ENCODE measurements at places on chromosomes 3 and 15.

DNA sequence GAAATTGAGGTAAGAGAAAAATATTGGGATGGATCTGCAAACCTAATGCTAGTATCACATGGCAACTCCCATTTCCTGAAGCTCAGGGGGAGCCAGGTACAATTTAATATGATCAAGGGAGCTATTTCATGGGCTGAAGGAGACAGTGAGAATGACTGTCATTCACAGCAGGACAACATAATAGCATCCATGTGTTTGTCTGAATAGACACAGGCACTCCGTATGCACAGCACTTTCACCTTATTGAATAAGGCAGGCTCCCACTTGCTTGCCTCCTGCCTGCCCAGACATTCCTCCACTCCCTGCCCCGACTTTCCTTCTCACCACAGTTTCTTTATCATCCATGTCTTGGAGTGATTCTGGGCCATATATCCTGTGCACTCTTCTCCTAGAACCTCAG is 156.6 kb upstream of the SLC24A5 start:
- DNase-seq, result no peak

GRCh38 chr15:94848054-94848453 is 616.7 kb downstream of the MCTP2 start:
- DNase-seq, result no peak

GRCh38 chr15:55007561-55007960 is 189.2 kb downstream of the RSL24D1 start:
- no peak for DNase-seq

DNA sequence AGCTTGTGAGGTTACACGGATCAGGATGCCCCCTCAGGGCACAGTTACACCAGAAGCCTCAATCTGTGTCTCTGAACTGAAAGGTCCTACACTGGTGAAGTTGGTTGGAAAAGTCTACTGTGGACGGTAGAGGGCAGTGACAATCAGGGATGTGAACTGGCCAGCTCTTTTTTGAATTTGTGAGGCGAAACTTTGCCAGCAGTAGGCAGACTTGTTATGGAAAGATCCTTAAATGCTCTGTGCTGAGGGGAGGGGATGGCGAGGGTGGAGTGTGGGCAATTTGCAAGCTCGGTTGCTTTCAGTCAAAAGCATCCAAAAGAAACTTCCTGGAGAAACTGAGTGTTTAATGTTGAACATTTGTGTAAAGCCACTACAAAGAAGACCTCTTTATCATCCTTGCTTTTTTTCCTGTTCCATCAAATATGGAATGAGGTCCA is 127.4 kb upstream of the ABHD17C start:
- DNase-seq, result no peak

DNA sequence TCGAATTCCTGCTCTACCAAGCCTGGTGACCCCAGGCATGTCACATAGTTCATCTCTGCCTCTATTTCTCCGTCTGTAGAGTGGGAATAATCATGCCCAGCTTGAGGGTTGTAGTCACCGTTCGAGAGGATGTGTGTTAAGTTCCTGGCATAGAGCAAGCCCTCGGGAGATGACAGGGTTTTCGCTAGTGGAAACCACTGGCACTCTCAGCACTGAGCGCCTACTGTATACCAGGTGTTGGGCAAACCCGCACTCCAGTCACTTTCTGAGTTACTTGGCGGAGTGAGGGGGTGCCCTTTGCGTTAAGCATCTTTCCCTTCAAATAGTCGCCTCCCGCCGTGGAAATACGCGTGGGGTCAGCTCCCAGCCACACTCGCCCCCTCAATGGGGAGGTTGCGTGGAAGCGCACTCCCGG is 5.1 kb downstream of the FEZF2 start:
- DNase-seq, result no peak

GRCh38 chr15:69469467-69470201 is 17.0 kb downstream of the RPLP1 start:
- no peak for DNase-seq

DNA sequence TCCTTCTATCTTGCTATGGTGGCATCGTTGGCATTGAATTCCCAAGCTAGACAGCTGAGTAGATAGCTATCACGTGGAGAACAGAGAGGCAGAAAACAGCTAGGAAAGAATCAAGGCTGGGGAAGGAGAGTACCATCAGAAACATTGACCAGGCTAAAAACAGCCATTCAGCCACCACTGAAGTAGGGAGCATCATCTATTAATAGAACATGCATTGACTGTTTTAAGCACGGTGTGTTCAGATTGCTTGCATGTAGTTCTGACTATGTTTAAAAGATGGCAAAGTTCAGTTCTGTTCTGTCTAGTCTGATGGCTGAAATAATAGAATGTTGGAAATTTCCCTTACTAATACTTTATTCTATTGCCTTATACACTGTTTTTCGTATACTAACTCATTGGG is 413.0 kb downstream of the GABRB3 start:
- no peak for DNase-seq

DNA sequence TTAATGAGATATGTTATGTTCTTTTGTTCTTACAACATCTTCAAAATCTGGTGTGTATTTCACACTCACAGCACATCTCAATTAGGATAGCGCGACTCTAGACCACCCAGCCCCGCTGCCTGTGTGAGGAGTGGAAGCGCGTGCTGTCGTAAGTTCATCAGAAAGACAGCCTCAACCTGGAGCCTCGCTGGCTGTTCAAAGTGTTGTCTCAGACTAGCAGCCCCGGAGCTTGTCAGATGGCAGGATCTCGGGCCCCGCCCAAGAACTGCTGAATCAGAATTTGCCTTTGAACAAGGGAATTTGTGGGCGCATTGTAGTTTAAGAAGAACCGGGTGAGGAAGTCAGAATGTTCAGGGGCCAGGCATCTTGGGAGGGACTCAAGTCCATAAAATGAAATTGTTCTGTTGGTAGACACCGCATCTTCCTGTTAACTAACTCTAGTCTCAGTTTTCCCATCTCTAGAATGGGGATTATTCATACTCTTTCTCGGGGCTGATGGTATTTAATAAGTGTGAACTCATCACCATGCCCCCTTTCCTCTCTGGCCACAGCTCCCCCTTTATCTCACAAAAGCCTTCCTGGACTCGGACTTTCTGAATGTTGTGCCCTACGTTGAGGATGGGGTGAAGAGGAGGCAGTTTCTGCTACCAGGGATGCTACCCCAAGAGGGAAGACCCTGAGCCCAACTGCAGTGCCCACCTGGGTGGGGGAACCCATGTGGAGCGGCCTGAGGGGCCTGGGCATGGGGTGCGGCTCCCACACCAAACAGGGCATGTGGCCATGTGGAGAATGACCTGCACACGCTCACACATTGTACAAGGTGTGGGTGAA is 40.4 kb downstream of the BHLHE40 start:
- peak; percentile 53 for DNase-seq

DNA sequence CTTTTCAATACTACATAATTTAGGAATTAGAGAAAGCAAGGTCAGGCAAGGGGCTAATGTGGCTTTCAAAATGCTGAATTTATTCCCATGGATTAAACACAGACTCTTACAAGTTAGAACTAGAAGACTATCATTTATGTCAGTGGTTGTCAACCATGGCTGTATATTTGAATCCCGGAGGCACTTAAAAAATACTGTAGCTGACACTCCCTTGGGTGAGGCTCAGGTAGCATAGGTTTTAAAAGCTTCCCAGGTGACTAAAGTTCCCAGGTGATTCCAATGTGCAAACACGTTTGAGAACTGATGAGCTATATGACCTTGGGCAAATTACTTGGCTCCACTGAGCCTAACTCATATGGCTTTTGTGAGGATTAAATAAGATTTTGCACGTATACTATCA is 29.6 kb downstream of the AAGAB start:
- no peak for DNase-seq

Measured in stimulated activated CD4-positive, alpha-beta T cell treated with anti-CD3 and anti-CD28 coated beads, Interleukin-12 subunit alpha, Interleukin-12 subunit beta, amount 100 ng/mL, for 24 hours (primary cell).